ENCODE measurements at places on chromosomes 6 and 20.

- DNase-seq, result no peak
Measured at GRCh38 chr20:31706607-31707257, 15.9 kb downstream of the BCL2L1 start.

GRCh38 chr20:46031701-46032254, 2.8 kb downstream of the SLC12A5 start:
- no peak for DNase-seq

GRCh38 chr20:19828232-19828631, 70.2 kb downstream of the RIN2 start:
- DNase-seq, result no peak

GRCh38 chr6:130150906-130151305, 71.8 kb downstream of the SAMD3 start:
- no peak for DNase-seq

- no peak for DNase-seq
Measured at GRCh38 chr6:130708338-130708737, 118.9 kb upstream of the SMLR1 start.

GRCh38 chr6:53033764-53034163, 31.4 kb upstream of the FBXO9 start:
- DNase-seq, result no peak

- DNase-seq, result no peak
Measured at GRCh38 chr6:135604035-135604860, 106.7 kb upstream of the AHI1 start.

DNA sequence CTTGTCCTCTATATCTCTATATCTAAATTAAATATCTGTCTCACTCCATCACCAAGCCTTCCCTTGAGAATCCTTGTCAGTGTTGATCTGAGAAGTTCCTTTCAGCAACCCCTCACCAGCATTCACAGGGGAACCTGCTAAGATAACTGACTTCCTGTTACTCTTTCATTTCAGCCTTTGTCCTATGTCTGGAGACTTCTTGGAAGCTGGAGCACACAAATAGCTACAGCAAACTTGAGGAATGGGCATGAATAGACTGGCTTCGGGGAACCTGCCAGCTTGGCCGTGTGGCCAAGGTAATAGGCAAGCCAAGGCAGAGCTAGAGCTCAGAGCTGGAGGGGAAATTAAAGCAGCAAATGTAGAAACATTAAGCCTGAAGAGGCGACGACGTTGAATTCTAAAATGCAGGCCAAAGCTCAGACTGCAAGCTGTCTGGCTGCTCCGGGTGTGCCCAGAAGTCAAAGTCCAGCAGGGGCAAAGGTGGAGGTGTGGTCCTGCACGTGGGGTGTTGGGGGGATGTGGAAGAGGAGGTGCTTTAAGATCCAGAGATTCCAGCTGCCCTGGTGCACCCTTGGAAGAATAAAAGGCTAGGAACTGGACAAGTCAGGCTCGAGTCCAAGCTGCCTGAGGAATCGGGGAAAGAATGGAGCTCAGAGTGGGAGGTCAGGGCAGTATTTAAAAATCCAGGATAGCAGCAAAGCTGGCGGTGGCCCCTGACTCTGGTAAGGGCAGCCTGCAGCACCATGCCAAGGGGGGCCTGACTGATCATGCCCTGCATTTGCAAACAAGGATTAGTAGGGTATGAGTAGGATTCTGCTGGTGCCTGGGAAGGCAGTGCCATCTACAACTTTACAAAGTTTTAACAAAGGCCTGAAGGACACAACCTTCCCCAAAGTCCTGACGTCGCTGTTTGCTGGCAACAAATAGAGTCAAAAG, 185.0 kb upstream of the SGK1 start:
- no peak for DNase-seq

GRCh38 chr20:6265204-6265904, 142.5 kb upstream of the FERMT1 start:
- no peak for DNase-seq

DNA sequence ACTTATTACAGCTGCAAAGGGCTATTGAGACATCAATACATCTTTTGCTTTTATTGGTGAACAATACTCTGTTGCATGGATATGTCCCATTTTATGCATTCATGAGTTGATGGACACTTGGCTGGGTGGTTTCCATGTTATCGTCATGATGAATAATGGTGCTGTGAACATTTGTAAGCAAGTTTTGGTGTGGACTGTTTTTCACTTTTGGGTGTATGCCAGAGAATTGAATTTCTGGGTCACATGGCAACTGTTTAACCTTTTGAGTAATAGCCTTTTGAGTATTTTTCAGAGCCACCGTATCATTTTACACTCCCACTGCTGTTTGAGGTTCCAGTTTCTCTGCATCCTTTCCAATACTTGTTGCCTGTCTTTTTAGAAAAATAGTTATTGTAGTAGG, 107.0 kb downstream of the JARID2 start:
- DNase-seq, result no peak

DNA sequence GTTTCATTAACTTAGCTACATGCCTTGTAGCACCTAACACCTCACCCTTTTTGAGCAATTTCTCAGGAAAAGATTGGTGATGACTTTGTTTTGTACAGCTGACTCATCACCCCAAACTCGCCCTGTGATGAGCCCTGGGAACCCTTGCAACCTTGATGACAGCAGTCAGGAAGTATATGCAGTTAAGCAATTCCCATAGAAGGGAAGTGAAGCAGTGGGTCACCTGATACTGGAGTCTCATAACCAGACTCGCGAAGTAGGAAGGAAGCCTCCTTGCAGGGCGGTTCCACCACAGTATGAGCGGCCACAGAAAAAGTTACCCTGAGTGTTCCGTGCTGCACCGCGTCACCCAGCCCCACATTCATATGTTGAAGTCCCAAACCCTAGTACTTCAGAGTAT, 82.0 kb upstream of the EDN1 start:
- no peak for DNase-seq

DNA sequence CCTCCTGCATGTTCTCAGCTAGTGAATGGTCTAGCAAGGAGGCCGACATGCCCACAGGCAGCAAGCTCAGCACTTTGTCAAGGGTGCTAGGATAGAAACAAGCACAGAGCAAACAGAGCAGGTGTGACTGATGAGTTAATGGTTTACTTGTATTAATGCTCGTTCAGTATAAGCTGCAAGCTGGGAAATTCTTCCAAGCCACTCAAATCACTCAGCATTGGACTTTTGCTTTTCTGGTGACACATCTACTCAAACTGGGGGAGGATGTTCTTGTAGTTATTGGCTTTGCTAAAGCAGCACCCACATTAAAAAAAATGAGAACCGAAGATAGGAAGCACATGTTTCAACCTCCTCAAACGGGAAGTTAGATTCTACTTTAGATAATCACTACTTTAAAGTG, 43.1 kb upstream of the NEDD9 start:
- no peak for DNase-seq

GRCh38 chr20:38200646-38201045, 35.6 kb upstream of the TGM2 start:
- no peak for DNase-seq

DNA sequence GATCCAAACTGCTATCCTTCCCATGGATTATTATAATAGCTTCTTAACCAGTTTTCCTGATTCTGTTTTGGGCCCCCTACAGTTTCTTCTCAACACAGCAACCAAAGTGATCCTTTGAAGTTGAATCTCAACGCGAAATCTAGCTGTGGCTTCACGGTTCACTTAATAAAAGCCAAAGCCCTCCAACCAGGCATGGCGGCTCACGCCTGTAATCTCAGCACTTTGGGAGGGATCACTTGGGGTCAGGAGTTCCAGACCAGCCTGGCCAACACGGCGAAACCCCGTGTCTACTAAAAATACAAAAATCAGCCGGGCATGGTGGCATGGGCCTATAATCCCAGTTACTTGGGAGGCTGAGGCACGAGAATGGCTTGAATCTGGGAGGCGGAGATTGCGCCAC, 3.3 kb downstream of the RMND1 start:
- DNase-seq, result no peak

DNA sequence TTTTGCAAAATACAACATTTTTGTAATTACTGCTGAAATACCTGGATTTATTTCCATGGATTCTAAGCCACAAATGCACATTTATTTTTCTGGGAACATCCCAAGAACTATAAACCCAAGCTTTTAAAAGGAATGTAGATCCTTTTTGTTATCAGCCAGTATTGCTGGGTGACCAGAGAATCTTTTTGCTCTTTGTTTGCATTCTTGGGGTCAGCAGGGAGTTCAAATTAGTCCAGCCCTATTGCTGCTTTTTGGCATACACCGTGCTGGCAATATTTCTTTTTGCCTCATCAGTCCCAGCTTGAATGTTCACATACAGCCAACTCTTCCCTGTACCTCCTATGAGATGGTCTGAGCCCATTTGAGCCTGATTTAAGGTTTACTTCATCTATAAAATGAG, 155.2 kb upstream of the CNR1 start:
- DNase-seq, result no peak

GRCh38 chr6:11262242-11262641, 29.8 kb upstream of the NEDD9 start:
- no peak for DNase-seq

DNA sequence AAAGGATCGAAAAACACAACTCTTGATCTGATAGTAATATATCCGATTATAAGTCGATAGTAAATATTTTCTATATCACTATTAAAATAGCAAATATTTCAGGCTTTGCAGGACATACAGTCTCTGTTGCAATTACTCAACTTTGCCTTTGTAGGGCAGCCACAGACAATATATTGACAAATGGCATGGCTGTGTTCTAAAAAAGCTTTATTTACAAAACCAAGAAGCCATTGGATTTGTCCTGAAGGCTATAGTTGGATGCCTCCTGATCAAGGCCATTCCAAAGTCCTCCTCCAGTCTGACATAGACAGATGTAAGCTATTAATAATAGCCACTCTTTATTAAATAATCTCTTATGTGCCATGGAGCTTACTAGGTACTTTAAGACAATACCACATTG, 5.9 kb downstream of the OCSTAMP start:
- DNase-seq, result no peak

DNA sequence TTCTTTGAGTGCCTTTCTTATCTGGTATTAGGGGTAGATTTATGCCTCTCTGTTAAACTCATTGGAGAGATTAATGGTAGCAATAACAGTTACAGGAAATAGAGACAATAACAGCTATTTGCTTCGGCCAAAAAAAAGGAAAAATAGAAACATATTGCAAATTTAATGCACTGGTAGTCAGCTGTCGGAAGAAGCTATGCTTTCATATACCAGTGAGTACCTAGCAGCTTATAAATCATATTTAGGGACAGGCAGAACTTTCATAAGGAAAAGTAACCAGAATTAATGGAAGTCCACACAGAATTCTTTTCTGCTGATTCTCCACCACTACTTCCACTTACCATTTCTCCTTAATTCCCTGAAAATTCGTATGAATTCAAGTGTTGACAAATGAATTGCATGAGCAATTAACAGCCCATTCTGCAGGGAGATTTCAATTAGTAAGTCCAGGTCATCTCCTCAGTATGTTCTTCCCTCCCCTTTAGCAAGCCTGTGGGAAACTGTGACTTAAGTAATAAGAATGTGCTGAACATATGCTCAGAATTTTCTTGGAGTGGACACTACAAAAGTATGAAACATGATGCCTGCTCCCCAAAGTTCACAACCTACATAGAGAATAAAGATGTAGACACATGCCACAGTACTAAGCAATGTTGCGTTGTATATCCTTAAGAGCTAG, 196.7 kb upstream of the KCNQ5 start:
- no peak for DNase-seq

- no peak for DNase-seq
Measured at GRCh38 chr20:49671433-49671832, 42.2 kb downstream of the B4GALT5 start.

GRCh38 chr20:53905820-53906191, 164.6 kb downstream of the BCAS1 start:
- DNase-seq, result no peak

DNA sequence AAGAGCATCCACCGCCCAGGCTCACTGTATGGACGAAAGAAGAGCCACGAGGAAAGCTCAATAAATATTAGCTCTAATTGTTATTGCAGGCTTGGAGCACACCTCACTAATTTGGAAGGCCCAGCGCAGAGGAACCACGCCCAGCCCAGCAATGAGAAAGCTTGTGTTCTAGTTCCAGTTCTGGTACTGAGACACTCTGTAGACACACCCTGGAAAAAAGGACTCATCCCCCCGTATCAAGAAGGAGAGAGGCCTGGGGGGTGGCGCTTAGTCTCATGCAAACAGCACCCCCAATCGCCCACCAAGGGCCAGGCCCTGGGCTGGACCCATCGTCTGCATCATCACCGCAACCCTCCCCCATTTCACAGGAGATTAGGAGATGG, 156.9 kb downstream of the BMP7 start:
- no peak for DNase-seq

DNA sequence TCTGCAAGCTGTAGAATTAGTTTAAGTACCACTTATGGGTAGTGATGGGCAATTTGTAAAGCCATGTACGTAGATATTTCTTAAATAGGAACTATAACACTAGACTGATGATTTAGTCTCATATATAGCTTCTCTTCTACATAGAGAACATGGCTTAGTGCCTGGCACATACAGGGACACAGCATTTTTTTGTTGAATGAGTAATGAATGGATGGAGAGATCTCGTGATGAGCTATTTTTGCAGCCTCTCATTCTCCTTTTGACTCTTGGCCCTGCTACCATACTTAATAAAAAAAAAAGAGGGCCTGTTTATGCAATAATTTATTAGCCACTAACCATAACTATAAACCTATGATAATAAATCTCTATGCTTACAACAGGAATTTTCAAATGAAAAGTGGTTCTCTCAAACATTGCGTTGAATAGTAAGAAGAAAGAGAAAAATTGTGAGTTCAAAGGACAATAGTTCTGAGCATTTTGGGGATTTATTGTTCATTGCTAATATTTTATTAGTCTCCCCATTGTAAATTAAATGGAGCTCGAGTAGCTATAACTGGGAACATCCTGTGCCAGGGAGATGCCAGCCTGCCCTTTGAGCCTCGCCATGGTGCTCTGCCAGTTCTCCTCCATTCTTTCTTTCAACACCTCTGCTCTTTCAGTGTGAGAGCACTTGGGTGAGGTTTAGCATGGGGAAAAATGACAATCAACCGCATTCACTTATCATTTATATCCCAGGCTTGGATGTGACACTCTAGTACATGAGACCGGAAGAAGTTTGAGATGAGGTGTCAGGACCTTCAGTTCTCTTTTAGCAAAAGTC, 14.7 kb upstream of the RCAN2 start:
- no peak for DNase-seq

GRCh38 chr20:22312744-22313346, 271.5 kb downstream of the FOXA2 start:
- no peak for DNase-seq

- DNase-seq, result no peak
Measured at GRCh38 chr20:31749223-31749622, 10.1 kb downstream of the TPX2 start.

DNA sequence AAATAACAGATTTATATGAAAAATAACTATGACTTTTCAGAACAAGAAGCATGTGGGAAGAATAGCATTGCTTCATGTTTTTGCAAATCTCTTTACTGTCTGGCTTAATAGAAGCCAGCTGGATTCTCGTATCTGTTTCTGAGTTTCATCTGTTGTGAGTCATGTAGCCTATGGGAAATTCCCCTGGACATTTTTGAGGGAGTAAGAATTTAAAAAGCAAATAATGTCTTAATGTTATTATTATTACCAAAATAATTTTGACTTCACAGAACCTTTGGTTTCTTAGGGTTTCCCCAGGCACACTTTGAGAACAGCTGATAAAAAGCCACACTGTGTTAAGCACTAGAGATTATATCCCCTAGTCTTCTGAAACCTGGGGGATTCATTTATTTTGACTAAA, 75.8 kb downstream of the SYCP2L start:
- DNase-seq, result no peak
